ENCODE measurements at places on chromosomes 5 and 9.
A peak's percentile ranks its signal among the peaks of the same experiment; 100 is the strongest.

DNA sequence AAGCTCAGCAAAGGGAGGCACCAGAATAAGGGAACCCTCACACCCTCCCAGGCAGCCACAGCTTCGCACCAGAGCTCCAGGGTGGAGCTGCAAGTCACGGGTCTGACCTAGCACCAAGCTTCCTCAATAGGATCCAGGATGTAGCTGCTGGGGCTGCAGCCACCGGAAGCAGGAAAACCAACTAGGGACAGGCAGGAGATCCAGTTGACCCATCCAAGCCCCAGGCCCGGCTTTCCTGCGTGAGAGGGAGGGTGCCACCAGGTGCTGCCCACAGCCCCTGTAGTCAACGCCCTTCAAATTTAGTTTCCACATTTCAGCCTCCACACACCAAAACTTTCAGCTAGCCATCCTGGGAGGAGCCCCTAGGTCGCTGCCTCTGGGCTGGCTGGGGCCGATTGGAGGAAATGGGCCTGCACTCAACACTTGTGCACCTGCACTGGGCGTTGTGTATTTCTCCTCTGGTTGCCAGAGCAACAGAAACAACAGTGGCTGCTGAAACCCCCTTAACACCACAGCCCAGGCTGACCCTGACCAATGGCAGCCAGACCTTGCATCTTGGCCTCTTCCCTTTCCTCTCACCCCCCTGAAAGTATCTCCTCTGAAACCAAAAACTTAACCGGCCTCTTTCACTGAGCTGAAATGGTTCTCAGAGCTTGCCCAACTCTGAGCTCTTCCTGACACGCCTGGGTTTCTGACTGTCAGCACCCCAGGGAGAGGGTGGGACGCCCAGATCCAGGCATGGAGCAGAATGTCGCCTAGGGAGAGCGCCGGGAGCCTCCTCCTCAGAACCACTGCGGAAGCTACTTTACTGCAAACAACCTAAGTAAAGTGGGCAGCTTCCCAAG lies 226.5 kb upstream of the MAP3K1 start:
- no peak for DNase-seq

DNA sequence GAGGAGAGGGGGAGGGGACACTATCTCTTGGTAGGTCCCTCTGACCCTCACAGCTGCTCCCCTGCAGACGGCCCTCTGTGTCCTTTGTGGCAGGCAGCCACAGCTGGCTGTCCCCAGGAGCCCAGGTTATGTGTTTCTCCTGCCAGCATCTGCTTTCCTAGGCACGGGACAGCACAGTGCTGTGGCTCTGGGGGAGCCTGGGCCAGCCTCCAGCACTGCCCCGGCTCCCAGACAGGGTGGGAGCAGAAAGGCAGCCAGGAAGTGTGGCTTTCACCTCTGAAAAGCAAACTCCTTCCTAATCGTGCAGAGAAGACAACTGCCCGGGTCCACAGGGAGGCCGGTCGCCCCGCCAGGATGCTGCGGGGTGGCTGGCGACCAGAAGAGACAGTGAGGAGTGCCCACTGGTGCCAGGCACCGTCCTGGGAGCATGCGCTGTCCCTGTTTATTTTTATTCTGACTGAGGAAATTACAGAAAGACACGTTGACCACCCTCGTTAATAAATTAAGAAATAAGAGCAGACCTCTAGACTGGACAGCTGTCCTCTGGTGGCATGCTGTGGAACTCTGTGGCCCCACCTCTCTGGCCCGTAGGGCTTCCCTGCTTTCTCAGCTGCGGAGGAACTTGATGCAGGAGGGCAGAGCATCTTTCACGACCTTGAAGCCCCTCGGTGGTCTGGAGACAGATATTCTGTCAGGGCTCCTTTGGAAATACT lies 240.3 kb downstream of the FANCC start:
- no peak for DNase-seq

DNA sequence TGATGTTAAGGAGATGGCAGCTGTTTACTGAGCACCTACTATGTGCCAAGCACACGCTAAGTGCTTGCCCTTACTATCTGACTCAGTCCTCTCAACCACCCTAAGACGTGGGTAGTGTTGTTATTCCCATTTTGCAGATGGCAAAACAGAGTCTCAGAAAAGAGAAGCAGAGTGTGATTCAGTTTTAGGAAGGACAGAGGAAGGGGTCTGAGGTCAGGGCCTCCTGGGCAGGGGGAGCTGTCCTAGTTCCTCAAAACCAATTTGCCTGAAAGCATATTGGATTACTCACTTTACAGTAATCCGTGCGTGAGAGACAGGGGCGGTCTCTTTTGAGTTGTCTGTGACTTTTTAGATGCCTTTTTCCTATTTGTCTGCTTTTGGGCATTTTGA lies 23.2 kb downstream of the DNM1 start:
- no peak for DNase-seq

GRCh38 chr9:123267481-123268198 lies 746 bp downstream of the STRBP start:
- DNase-seq = no peak

GRCh38 chr9:110638381-110638954 lies 30.1 kb upstream of the MUSK start:
- DNase-seq = peak; percentile 22

- no peak for DNase-seq
Observed at GRCh38 chr5:52964138-52964537, 25.0 kb upstream of the ITGA2 start.

- no peak for DNase-seq
Observed at GRCh38 chr5:99702565-99702964, 773.8 kb upstream of the CHD1 start.

GRCh38 chr5:10018201-10019069 lies 231.3 kb downstream of the ATPSCKMT start:
- DNase-seq = no peak

DNA sequence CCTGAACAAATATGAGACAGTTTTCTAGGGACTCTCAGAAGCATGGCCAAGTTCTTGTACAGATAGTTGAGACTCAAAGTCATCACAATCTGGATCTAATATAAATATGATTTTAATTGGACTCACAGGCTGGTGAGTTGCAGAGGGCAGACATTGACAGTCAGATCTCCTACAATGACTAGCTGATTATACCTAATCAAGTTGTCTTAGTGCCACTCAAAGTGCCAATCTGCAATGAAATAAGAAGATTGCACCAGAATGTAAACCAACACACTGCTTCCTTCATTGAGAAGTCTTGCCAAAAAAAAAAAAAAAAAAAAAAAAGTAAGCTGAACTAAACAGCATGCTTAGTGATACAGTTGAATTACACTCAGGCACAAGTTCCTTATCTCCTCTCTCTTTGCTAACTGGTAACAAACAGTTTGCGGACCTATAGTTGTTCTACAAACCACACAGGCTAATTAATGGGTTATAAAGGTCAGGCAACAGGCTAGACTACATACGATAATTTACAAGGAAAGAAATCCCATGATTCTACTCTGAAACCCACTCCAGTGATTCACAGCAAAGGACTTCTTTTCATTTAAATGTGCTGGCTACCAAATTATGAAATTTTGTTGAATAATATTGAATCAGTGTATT lies 107.3 kb upstream of the NIPBL start:
- DNase-seq = no peak

GRCh38 chr9:134704498-134704897 lies 62.9 kb downstream of the COL5A1 start:
- DNase-seq = no peak

GRCh38 chr5:169742771-169743296 lies 105.8 kb downstream of the DOCK2 start:
- no peak for DNase-seq

DNA sequence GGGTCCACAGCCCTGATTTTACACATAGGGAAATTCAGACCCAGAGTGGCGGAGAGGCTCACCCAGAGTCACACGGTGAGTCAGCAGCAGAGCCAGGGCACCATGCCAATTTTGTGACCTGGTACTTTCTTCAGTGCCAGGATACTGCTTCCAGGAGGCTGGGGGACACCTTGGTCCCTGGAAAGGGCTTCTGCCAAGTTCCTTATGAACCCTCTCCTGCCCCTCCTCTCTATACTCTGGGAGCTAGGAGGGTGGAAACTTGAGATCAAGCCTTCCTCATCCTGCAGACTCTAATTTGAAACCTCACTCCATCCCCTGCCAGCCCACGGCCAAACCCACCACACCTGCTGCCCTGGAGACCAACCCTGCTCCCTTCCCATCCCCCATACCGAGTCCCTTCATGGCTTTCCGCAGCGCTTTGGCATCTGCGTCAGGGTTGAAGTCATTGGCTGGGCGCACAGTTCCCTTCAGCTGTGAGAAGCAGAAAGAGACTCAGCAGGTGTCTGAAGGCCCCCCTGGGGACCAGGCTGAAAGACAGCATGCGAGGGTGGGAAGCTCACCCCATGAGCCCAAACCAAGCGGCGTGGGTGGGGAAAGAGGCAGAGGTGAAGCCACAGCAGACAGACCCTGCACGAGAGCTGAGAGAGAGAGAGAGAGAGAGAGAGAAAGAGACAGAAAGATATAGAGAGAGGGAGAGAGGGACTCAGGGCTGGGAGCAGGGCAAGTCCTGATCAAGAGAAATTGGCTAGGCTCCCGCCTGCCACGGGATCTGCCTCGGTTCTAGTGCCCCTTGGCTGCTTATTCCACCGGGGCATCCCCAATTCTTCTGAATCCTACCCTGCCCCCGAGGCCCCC lies 33.5 kb downstream of the ANXA6 start:
- DNase-seq = peak; percentile 26

DNA sequence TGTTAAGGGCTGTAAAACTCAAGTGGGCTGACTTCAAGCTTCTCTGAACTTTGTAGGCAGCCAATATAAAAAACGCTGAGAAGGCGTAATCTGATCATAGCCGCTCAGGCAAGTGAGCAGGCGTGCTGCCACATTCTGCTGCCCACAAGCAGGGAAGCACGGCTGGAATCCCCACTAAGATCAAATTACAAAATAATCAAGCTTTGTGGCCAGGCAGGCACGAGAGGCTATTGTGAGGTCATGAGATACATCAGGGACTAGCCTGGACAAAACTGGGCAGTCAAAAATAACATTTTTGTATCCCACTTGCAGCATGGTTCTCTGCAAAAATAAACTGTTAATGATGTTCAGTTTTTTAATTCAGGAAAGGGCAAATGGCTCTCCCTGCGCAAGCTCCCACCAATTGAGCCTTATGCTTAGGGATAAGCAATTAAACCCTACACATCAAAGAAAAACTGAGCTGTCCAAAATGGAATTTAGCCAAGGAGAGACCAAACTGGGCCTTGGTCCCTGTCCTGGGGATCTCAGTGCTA lies 64.0 kb downstream of the POU5F2 start:
- peak; percentile 5 for DNase-seq

- no peak for DNase-seq
Observed at GRCh38 chr5:113166852-113167366, 190.3 kb downstream of the DCP2 start.

GRCh38 chr9:36802201-36802920 lies 229.7 kb downstream of the MELK start:
- DNase-seq = no peak

DNA sequence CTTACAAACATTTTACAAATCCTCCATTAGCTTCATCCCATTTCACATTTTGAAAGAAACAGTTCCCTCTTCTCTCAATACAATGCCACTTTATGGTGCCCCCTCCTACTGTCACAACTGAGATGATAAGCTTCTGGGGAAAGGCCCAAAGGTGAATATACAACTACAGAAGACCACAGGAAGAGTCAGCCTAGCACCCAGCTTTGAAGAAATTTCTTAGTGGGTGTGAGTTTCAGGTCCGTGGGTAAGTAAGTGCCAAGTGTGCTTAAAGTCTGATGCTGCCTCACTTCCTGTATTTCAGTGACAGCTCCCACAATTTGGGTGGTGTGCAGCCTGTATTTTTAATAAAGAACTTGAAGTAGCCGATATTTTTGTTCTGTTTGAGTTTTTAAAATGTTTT lies 68.1 kb downstream of the ARHGEF28 start:
- no peak for DNase-seq

- no peak for DNase-seq
Observed at GRCh38 chr5:39461007-39461682, 36.4 kb upstream of the DAB2 start.

- DNase-seq = no peak
Observed at GRCh38 chr9:136544964-136545691, 720 bp downstream of the NOTCH1 start.

- DNase-seq = peak; percentile 72
Observed at GRCh38 chr5:129904102-129904666, at the start of gene CHSY3. TSS of gene CHSY3 (plus strand) at chr5:129904465.

GRCh38 chr5:72566746-72567145 lies 59.5 kb upstream of the ZNF366 start:
- DNase-seq = no peak

GRCh38 chr9:126399251-126399650 lies 72.6 kb downstream of the MVB12B start:
- DNase-seq = no peak

GRCh38 chr5:22889720-22890119 lies 36.6 kb upstream of the CDH12 start:
- no peak for DNase-seq

DNA sequence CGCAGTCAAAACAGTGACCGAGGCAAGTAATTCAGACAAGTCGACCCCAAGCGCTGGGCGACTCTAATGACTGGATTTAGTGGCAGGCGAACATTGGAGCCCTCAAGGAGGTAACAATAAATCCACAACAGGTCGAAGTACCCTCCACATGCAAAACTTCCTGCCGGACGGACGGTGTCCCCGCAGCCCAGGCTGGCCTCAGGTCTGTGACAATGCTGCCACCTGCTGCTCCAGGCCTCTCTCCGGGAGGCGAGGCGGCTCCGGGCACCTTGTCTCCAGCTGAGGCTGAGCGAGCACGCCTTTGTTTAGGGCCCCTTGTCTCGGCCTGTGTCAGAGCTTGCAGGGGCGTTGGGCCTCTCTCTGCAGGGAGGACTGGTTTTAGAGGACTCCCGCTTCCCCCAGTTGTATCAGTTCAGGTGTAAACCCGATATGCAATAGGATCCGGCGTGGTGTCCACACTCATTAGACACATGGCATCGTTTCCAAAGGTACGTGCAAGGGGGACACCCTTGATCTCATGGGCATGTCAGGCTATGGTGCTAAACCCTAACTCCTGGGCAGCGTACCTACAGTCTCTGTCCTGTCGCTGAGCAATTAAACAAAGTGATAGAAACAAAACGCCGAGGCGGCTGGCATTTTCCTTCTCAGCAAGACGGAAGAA lies 628.0 kb upstream of the ADAMTS16 start:
- no peak for DNase-seq

DNA sequence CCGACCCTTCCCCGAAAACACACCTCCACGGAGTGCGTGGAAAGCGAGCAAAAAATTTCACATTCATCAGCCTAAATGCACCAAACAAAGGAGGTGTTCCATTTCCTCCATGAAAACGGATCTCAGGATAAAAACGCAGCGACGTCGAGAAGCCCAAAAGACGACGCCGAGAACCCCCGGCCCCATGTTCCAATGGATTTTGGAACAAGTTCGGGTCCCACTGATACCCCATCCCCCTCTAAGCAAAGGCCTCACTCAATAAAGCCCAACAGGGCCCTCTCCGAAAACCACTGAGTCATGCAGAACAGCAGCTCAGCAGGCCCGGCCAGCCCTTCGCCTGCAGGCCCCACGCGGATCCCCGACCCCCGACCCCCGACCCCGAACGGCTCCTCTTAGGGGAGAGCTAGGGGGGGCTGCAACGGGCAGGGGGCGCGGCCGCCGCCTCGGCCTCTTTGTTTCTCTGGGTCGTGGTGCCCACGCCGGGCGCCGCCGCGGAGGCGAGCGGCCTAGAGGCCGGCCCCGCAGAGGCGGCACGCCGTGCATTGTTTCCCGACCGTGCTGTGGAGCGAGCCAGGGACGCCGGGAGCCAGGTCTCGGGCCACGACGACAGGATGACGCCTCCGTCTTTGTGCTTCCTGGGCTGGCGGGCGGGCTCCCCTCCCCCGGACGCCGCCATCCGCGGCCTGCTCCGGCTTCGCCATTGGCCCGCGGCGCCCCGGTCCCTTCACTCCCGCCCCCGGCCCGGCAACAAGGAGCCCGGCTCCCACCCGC lies 915 bp downstream of the ZFAND5 start:
- DNase-seq = peak; percentile 50

Data from hematopoietic multipotent progenitor cell treated with erythropoietin and hydrocortisone succinate and interleukin-3 and kit ligand, for 8 days (in vitro differentiated cells).